ENCODE measurements at places on chromosomes 1 and 21. TPM values are rescaled to one million over a fixed set of nuclear protein-coding genes. Genes with fewer than 3 reads are reported as not detected.

- DNase-seq = no peak
Measured at GRCh38 chr1:213287987-213288386, 236.9 kb downstream of the RPS6KC1 start.

GRCh38 chr1:224696891-224697765 is 81.0 kb downstream of the CNIH3 start:
- peak; percentile 32 for DNase-seq

DNA sequence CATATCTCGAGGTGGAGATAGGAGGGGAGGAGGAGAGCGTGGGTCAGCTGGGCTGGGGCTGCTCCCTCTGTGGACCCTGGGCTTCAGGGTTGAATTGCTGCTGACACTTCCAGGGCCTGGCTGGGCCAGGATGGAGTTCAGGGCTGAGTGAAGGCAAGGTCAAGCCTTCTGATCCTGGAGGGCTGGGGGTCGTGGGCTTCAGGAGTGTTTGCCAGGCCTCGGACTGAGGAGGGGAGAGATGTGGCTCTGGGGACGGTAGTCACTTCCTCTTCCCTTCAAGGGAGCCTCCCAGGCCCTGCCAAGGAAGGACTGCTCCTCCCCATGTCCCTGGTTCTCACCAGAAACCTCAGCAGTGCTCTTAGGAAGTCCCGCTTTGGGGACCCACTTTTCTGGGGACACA is 12.1 kb upstream of the FAM131C start:
- no peak for DNase-seq

OR2T33 gene
- 0.79 TPM for total RNA-seq

- peak; percentile 36 for DNase-seq
Measured at GRCh38 chr1:84146411-84147032, 2.5 kb downstream of the PRKACB start.

AZIN2 gene
- 3.9 TPM for total RNA-seq

FBXO2 gene
- 2.3 TPM for total RNA-seq

DNA sequence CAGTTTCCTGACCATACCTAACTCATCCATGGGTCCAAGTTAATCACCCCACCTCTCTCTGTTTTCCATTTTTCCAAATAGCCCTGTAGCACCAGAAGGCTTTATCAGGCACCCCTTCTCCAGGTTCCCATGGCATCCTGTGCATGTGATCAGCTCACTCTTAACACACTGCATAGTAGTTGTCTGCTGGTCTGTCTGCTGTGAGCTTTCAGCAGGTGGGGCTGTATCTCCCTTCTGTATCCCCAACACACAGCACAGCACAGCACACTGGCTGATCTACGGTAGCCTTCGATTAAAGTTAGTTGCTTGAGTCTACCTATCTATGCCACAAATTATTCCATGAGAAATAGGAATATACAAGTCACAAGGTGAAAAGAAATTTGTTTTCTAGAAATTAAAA is 54.3 kb upstream of the C1orf198 start:
- DNase-seq = no peak

GRCh38 chr21:44483288-44484237 is 28.3 kb downstream of the LRRC3 start:
- DNase-seq = no peak

F13B gene
- not detected for total RNA-seq

DNA sequence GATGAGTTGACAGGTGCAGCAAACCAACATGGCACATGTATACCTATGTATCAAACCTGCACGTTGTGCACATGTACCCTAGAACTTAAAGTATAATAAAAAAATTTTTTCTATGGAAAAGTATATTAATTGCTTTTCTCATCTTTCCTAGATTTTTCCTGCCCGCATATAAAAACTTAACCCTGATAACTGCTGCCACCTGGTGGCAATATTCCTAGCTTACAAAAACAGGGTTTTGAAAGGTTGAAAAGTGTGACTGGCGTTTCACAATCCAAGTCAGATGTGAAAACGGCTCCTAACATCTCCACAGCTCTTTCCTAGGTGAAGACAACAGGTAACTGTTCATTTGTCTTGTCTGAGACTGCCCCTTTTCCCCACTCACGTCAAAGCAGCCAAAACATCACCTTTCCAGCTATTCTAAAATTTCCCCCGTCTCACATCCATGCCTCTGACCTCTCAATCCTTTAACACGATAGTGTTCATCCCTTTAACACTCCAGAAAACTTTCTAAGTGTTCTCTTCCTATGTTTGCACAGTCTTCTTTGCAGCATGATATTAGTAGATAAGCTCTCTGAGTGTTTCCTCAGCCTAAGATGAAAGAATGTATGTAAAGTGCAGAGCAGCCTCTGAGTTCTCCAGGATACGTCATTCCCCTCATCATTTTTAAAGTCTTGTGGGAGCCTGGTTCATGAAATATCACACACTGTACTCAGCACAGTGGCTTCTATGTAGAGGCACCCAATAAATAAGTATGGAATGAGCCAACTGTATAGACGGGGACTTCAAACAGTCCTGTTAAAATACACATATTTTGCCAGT is 27.5 kb downstream of the OVGP1 start:
- no peak for DNase-seq

GRCh38 chr21:14317507-14317906 is 65.4 kb downstream of the HSPA13 start:
- no peak for DNase-seq

OR2L8 gene
- not detected for total RNA-seq

GPR25 gene
- not detected for total RNA-seq

LRRC3 gene
- total RNA-seq = 0.37 TPM

ETV3L gene
- total RNA-seq = not detected

GRCh38 chr1:204390751-204391466 is 20.7 kb downstream of the PPP1R15B start:
- no peak for DNase-seq

DNA sequence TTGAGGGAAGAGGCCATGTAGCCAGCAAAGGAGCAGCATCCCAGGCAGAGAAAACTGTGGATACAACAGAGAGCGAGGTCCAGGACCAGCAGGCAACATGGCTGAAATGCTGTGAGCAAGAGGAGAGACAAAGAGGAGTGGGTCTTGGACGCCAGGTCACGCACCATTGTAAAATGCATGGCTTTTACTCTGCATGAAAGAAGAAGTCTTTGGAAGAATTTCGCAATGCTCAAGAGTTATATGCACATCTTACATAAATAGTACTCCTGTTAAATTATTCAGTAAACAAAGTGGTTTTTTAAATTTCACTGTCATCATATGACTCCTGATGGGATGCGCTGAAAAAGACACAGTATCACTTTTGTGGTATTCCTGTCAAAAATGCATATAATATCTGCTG is 3.5 kb downstream of the CD244 start:
- no peak for DNase-seq

DNA sequence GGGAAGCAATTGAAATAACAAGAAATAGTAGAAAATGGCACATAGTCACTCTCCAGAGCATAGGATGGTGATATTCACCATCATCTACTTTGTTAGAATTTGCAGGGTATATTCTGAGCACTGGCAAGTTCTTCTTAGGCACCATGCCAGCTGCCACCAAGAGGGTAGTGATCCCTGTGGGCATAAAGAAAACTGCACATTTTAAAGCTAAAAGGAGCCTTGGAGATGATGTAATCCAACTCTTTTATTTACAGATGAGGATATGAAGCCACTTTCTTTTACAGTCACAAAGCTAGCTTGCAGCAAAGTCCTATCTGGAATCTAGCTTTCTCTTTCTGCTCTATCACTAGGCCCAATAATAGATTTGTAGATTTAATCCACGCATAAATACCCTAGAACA is 69.0 kb downstream of the PTGER3 start:
- DNase-seq = peak; percentile 78

DNA sequence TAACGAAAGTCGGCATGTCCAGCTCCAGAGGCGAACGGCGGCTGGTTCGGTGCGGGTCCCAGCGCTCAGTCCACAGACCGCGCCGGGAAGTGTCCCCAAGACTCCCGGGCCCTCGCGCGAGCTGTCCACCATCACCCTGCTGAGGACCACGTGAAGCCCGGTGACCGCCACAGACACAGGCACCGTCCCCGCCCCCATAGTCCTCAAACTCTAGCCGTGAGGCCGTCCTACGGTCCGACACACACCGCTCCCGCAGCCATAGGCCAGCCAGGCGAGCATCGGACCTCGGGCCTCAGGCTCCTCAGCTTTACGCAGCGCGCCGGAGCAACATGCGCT is 535 bp downstream of the SETD4 start:
- DNase-seq = peak; percentile 26

SPATA45 gene
- 0.75 TPM for total RNA-seq

WNT3A gene
- not detected for total RNA-seq

- no peak for DNase-seq
Measured at GRCh38 chr1:147046189-147046862, 108.2 kb downstream of the NBPF12 start.

GRCh38 chr1:153608742-153609584 is 4.0 kb downstream of the S100A16 start:
- peak; percentile 90 for DNase-seq
